Endodermal cell (in vitro differentiated cells): ENCODE measurements at places on chromosomes 3 and 15.

- no peak for DNase-seq
These were observed 90.8 kb downstream of the OXNAD1 start for GRCh38 chr3:16355828-16356227.

DNA sequence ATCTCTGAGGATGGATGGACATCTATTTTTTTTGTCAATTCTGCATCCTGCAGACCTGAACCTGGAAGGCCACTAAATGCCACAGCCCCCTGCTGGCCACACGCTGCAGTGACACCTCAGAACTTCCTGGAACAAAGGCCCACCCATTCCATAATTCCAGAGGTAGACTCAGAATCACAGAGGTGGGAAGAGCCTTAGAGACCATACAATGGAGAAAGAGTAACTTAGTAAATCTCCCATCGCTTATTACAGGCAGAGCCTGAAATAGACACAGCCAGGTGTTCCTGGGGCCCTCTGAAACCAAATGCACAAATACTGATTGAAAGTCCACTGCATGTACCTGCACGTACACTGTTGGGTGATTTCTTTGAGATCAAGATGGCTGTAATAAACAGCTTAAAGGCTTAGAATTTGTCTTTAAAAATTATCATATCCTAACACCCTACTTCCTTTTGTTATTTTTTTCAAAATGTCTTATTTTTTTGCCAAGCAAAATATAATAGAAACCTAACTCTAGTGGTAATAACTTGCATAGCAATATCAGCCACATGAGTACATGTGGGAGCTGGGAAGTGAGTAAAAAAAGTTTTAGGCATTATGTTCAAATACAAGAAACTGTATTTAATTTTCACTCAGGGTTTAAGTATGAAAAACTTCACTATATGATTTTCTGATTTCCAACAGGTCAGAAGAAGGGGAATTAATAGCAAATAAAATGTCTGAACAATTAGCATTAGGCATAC is 62.7 kb downstream of the EOMES start:
- peak; percentile 88 for DNase-seq

DNA sequence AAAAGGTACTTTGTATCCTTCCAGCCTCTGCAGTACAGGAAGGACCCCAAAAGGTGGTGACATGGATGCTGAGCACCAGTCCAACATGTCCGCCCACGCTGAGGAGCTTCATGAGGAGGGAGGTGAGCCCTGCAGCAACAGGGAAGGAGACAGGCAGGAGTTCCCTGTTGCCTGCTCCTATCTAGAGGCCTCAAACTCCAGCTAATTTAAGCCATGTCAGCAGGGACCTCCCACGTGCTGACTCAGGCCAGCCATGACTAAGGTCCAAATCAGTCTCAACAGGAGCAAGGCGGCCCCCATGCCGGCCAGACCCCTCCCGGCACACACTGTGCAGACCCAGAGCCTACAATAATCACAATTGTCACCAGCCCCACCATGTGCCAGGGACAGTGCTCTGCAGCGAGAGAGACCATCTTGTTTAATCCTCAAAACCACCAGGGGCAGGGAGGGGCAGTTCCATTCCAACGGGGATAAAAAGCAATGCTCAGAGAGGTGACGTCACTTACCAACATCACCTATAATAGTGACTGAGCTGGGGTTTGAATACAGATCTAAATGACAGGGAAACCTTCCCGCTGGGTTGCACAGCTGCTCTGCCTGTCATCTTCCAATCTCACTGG is 54.5 kb upstream of the GATA2 start:
- no peak for DNase-seq

GRCh38 chr3:129633751-129634481 is 27.4 kb upstream of the PLXND1 start:
- peak; percentile 66 for DNase-seq

DNA sequence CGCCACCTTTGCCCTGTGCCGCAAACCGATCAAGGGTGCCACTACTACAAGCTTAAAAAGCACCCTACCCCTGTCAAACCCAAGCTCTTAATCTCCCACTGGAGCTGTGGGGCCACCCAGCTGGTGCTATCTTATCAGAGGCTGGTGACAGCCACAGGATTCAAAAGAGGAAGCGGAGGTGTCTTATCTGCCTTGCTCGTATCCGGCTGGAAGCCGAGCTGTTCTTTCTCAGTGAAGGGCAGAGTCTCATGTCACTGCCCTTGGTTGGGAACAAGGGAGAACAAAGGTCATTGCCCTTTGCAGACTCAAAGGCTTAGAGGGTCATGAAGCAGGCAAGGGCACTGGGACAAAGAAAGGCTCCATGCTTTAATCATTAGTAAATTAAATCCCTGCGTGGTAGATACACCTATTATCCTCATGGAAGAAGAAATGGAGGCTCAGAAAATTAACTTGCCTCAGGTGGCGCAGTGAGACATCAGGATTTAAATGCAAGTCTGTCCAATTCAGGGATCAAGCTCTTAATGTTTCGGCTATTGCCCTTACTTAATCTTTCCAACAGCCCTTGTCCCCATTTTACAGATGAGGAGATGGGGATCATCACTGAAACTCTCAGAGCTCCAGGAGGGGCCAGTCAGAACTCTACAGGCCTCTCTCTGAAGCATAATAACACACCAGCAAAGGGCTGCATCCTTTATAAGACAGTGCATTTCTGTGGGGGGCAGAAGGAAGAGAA is 360.0 kb upstream of the PROK2 start:
- peak; percentile 75 for DNase-seq

- no peak for DNase-seq
These were observed 545.5 kb downstream of the NTRK3 start for GRCh38 chr15:87711026-87711425.

- DNase-seq = no peak
These were observed 3.9 kb downstream of the CLCN2 start for GRCh38 chr3:184357248-184358123.
